Nasal cavity respiratory epithelium epithelial cell of viscerocranial mucosa (primary cell): ENCODE measurements at places on chromosomes 1 and 21. TPM values are rescaled to one million over a fixed set of nuclear protein-coding genes. Genes with fewer than 3 reads are reported as not detected.

Gene AGMAT
- total RNA-seq, result 0.93 and 1.4 TPM in 2 replicates

Gene LCE2A
- total RNA-seq, result not detected in 2 replicates

Gene GABRD
- not detected in 2 replicates for total RNA-seq

Gene SH3BP5L
- 20.2 and 27.3 TPM in 2 replicates for total RNA-seq
